ENCODE measurements at places on chromosomes 6 and 20.

DNA sequence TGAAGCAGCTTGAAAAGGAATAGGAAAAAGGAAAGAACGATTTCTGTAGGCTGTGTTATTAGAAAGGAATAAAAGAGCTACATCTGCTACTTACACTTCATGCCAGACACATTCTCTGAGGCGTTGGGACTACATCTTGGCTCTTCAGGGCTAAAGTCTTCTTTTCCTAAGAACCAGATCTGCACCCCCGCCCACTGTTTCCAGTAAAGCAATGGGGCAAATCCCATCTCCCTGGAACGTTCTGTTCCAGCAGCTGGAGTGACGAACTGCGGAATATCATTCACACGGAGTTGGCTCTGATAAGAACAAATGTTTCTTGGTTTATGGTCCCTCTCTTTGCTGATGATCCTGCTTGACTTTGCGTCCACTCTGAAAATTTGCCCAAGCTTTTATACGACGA is 26.9 kb downstream of the FAM50B start:
- DNase-seq: no peak

DNA sequence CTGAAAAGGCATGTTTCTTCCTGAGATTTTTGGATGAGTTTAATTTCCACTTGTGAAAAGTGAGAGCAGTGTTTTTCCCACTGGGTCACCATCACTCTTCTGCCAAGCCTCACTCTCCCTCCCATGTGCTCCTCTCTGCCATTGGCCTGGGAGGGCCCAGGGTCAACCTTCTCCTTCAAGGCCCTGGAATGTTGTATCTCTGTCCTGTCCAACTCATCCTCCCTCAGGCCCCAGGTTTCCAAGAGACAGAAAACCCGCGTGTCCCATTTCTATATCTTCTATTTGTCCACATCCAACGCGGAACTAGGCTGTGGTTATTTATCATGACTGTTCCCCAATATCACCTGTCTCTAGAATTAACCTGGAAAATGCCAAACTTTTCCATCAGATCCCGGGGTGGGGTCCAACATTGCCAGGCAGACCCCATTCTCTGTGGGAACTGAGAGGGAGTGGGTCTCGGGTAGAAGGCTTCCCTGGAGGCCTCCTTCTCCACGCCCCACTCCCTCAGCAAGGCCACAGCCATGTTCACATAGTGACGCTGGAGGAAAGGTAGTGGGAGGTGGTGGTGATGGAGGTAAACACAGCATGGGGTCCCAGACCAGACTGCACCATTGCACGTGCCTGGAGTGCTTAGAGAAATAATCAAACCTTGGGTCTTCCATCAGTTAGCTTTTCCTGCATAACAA is 173.5 kb downstream of the SCP2D1 start:
- no peak for DNase-seq

GRCh38 chr20:540391-541201 is 3.0 kb downstream of the CSNK2A1 start:
- no peak for DNase-seq

- no peak for DNase-seq
Observed at GRCh38 chr6:73231986-73232391, 6.7 kb upstream of the KHDC1L start.

- DNase-seq: no peak
Observed at GRCh38 chr6:108203189-108204112, 37.6 kb downstream of the NR2E1 start.

DNA sequence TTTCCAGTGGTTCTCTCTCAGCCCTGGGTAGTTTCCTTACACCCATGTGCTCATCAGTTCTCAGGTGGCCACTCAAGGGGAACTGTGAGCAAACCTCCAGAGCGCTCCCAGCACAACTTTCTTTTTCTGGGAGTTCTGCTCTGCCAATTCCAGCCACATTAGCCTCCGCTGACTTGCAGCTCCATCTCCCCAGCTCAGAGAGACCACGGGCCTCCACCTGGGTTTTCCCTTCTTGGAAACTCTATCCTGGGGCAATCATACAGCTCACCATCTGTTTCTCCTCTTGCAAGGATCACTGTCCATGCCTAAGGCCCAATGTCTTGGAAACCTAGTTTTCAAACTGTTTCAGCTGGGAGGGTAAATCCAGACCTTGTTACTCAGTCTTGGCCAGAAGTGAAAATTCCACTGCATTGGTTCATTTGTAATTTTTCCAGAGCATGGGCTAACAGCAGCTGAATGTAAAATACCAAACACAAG is 129.9 kb downstream of the EYA2 start:
- no peak for DNase-seq

- no peak for DNase-seq
Observed at GRCh38 chr6:107600936-107601335, 111.0 kb downstream of the SOBP start.

GRCh38 chr20:2093159-2093781 is 8.4 kb upstream of the STK35 start:
- DNase-seq: no peak

DNA sequence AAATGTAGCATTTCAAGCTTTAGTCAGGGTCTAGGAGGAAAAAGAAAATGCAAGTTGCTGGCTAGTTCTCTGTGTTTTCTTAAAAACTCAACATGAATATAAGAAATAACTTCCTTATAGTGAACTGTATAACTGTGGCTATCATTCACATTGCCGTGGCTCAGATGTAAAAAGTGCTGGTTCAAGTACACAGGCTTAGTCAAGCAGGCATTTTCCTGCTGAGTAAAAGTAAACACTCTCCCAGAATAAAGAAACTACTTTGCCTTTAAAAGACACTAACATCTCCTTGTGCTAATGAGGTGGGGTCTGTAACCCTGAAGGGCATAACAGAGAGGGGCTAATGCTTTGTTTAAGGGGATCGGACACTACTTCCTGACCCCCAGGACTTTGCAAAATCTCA is 3.3 kb downstream of the ATP5F1E start:
- no peak for DNase-seq

DNA sequence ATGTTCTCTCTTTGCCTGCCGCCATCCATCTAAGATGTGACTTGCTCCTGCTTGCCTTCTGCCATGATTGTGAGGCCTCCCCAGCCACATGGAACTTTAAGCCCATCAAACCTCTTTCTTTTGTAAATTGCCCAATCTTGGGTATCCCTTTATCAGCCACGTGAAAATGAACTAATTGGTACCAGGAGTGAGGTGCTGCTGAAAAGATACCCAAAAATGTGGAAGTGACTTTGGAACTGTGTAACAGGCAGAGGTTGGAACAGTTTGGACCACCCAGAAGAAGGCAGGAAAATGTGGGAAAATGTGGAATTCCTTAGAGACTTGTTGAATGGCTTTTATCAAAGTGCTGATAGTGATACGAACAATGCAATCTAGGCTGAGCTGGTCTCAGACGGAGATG is 694.9 kb downstream of the FRK start:
- no peak for DNase-seq

DNA sequence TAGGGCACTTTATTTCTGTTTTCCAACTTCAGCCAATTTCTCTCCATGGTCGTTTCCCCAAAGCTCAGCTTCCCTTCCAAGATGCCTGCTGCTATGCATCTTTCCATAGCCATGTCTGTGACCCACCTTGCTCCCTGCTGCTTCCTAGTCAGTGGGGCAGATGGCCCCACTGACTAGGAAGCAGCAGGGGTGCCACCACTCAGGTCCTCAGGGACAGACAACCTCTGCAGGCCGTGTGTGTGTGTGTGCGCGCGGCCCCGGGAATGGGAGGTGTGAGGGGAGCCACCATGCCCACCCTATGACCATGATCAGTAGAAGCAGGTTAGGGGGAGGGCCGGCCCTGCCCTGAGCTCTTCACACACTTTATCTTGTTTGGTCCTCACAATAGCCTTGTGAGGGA is 2.7 kb upstream of the IP6K3 start:
- no peak for DNase-seq

- DNase-seq: no peak
Observed at GRCh38 chr20:40738976-40739375, 49.9 kb upstream of the MAFB start.

DNA sequence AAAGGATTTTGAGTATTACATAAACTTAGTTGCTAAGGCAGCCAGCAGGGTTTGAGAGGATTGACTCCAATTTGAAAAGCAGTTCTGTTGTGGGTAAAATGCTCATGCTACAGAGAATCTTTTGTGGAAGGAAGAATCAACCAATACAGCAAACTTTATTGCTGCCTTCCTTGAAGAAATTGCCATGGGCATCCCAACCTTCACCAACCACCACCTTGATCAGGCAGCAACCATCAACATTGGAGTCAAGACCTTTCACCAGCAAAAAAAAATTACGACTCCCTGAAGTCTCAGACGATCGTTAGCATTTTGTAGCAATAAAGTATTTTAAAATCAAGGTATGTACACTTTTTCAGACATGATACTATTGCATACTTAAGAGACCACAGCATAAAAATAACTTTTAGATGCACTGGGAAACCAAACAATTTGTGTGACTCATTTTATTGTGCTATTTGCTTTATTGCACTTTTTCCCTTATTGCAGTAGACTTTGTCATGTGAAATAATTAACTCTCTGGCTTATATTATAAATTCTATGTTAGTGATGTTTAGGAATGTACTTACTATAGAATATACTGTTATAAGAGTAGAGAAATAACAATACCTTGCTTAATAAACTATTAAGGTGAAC is 390.8 kb downstream of the CDKAL1 start:
- no peak for DNase-seq

DNA sequence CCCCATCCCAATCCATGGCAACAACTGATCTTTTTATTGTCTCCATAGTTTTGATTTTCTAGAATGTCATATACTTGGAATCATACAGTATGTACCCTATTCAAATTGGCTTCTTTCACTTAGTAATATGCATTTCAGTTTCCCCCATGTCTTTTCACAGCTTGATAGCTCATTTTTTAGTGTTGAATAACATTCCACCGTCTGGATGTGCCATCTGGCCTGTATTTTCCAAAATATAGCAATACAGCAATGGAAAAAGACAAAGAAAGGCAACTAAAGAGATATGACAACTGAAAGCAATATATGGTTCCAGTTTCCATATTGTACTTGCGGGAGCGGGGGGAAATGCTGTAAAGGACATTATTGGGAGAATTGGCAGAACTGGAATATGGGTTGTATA is 166.4 kb upstream of the NT5E start:
- no peak for DNase-seq

GRCh38 chr20:26209171-26209941 is 512.7 kb upstream of the ZNF337 start:
- no peak for DNase-seq

- no peak for DNase-seq
Observed at GRCh38 chr20:61387954-61388348, 135.9 kb downstream of the CDH4 start.

DNA sequence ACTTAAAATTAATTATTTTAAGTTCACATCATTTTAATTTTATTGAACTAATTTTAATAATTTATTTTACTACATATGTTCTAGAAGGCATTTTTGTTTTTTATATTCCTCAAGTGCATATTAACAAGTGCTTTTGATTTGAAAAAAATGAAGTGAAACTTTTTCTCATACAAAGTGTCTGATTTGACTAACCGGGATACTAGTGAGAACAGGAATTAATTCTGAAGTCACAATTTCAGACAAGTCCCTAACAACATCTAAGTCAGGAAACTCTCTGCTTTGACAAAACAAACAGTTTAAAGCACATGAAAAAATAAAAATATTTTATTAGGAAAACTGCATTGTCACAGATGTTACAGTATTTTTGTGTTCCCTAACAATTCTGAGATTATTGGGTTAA is 1166.3 kb upstream of the CITED2 start:
- no peak for DNase-seq

DNA sequence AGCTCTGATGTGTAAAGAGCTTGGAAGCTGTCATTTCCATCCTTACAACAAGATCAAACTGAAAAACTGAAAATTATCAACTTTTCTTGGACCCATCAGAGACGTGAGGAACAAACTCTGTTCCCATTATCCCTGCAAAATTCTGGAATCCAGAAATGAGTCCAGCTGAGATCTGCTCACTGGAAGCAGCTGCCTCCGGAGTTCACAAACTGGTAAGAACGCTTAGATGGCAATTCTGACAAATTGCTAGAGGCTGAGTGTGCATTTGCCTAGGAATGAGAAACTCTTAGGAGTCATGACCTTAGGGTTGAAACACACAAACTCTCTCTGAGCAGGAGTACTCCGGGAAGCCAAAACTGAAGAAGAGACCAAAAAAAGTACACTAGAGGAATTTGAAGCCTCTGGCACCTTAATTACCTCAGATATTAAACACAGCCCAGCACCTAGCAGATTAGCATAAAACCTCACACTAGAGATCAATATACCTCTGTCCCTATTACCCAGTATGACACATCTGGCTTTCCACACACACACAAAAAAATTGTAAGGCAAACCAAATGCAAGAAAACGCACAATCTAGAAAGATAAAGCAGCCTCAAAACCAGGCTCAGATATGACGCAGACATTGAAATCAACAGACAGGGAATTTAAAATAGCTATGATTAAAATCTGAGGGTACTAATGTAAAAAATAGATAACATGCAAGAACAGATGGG is 233.5 kb upstream of the SGK1 start:
- no peak for DNase-seq

DNA sequence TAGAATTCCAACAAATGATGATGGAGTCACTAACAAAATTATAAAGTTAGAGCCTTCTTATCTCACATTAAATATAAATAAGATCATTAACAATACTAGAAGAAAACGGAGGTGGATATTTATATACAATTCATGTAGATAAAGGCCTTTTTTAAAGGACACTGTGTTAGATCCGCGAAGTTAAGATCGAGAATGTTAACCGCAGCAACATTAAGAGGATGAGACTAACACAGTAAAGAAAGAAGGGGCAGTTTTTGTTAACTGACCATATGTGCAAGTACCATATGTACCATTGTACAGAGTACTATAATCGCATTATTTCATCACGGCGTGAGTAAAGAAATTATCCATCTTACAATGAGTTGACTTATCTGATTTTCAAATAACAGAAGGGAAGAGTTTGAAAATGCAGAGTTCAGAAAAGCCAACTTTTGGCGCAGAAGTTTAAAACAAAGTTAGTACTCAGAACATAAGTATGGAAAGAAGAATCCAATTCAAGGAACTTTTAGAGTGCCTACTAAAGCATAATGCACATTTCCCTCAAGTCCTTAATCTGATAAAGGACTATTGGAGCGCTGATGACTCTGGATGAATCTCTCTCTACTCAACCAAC is 1.4 kb downstream of the FBXL4 start:
- DNase-seq: no peak

GRCh38 chr20:4573564-4574355 is 147.9 kb upstream of the PRND start:
- DNase-seq: no peak

GRCh38 chr6:106223300-106223930 is 102.1 kb downstream of the ATG5 start:
- DNase-seq: peak; percentile 60

- DNase-seq: no peak
Observed at GRCh38 chr6:90297115-90297866, 648 bp upstream of the BACH2 start.

GRCh38 chr6:72081871-72082270 is 195.5 kb downstream of the RIMS1 start:
- DNase-seq: no peak

Measured in activated CD8-positive, alpha-beta memory T cell treated with anti-CD3 and anti-CD28 coated beads for 4 hours (primary cell).